A549 treated with CORT108297 at 1 μM for 4 hours (cell line): ENCODE measurements at places on chromosomes 6 and 20. TPM values are rescaled to one million over a fixed set of nuclear protein-coding genes. Genes with fewer than 3 reads are reported as not detected.

COL21A1 gene
- 0.72 to 1.1 TPM (median 0.76 TPM) in 5 replicates for total RNA-seq

LPA gene
- 0.01 to 0.06 TPM (median 0.02 TPM) in 3 of 5 replicates, not detected in the others for total RNA-seq

TINAG gene
- not detected in 5 replicates for total RNA-seq

CDH4 gene
- total RNA-seq: 6.1 to 9.5 TPM (median 7.1 TPM) in 5 replicates
